RWPE2 (cell line): ENCODE measurements at places on chromosomes 5 and 9.

GRCh38 chr5:60703944-60704343 is 4.0 kb upstream of the DEPDC1B start:
- H3K4me3 ChIP-seq, result no peak overlapping the region
- H3K27ac ChIP-seq, result no peak overlapping the region
- H3K27me3 ChIP-seq, result no peaks in the 10 kb centered on the region
- no peaks in the 10 kb centered on the region for H3K36me3 ChIP-seq
- no peak for DNase-seq

DNA sequence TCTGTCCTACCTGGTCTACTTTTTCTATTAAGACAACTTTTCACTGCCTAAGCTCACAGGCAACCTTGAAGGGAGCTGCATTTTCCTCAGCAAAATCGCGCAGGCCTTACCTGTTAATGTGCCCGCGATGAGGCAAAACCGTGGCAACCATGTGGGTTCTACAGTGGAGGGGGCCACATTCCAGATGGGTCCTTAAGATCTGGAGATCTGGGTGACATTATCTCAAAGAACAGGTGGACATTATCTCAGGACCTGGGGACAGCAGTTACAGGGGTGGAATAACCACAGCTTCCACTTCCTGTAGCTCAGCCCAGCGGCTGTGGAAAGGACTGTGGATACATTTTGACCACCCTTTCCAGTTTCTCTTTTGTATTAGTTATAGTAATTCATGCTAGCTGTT is 112.8 kb upstream of the PTCH1 start:
- DNase-seq, result no peak
- no peak overlapping the region for H3K4me3 ChIP-seq
- H3K27ac ChIP-seq, result no peak overlapping the region
- H3K4me1 ChIP-seq, result peaks cover 6% of the 10 kb centered on the region

DNA sequence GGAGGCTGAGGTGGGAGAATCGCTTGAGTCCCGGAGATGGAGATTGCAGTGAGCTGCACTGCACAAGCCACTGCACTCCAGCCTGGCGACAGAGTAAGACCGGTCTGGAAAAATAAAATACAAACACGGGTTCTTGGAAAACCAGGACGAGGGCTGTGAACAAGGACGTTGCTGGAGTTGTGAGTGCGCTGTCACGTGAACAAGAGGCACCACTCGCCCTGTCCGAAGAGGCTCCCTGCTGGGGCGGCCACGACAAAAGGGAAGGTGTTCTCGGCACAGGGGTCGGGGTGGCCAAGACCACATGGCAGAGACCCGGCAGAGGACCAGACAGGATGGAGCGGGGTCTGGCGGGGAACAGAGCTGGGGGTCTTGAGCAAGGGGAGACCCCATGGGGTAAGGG is 30.6 kb upstream of the UBAC1 start:
- no peak for DNase-seq
- H3K4me3 ChIP-seq, result no peak overlapping the region
- H3K4me1 ChIP-seq, result peaks cover 8% of the 10 kb centered on the region
- no peaks in the 10 kb centered on the region for H3K36me3 ChIP-seq

- H3K27me3 ChIP-seq, result no peaks in the 10 kb centered on the region
- no peaks in the 10 kb centered on the region for H3K36me3 ChIP-seq
- DNase-seq, result no peak
Observed at GRCh38 chr5:170169996-170170395, 62.8 kb upstream of the C5orf58 start.

- H3K36me3 ChIP-seq, result peaks cover 58% of the 10 kb centered on the region
- no peak for DNase-seq
- peak overlapping the region; percentile 95 for H3K27ac ChIP-seq
- peaks cover 20% of the 10 kb centered on the region for H3K4me1 ChIP-seq
Observed at GRCh38 chr9:120532891-120533290, 47.1 kb downstream of the CDK5RAP2 start.

DNA sequence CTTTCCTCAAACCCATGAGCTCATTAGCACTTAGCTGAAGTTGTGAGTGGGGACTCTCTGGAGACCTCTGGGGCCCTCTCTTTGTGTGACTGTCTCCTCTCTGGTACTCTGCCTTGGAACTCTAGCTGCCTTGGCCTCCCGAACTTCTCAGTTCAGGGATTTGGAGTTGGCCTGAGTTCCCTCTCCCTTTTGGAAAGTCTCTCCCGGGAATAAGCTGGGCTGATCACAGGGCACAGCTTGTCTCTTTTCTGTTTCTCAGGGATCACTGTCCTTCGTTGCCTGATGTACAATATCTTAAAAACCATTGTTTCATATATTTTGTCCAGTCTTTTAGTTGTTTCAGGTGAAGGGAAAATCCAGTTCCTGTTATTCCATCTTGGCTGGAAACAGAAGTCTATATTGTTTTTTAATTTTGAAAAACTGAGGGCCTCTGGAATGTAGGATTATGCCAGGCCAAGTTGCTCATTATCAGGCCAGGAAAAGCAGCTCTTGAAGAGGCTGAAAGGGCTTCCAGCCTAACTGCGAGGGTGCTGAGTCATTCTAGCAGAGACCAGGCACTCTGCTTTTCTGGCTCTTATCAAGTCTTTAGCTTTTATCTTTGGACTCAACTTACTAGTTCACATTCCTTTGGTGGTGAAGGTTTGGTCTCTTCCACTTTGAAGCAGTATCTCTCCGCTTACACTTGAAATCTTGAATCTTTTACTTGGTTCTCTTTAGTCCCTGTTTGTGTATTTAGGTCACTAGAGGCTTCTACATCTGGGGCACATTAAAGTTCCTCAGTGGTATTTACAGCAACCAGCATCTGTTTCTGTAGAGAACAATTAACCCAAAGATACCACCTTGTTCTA is 8.4 kb upstream of the RGS3 start:
- no peaks in the 10 kb centered on the region for H3K4me1 ChIP-seq
- no peak overlapping the region for H3K27ac ChIP-seq
- no peaks in the 10 kb centered on the region for H3K27me3 ChIP-seq

GRCh38 chr9:36745977-36746376 is 173.3 kb downstream of the MELK start:
- DNase-seq, result no peak
- H3K4me3 ChIP-seq, result no peak overlapping the region
- H3K36me3 ChIP-seq, result no peaks in the 10 kb centered on the region
- no peaks in the 10 kb centered on the region for H3K27me3 ChIP-seq
- no peak overlapping the region for H3K27ac ChIP-seq
